CD4-positive, alpha-beta T cell treated with Interleukin-1 beta for 1 hour (primary cell): ENCODE measurements at places on chromosomes 12 and 14.

DNA sequence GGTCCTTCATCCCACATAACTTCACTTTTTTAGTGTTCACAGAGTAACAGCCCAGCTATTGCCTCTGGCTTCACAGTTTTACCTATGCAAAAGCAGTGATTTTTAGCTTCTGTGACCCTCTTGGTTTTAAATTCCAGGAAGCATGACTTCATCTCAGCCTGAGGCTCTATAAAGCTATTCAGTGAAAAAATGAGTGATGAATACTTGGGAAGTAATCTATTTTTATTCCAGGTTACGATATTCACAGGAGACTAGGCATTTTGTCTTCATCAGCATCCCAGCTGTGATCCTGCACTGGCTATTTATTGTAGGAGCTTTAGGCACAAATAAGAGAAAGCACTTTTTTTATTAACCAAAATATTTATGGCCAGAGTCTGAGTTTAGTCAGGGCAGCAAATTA is 164.8 kb downstream of the SNAPC1 start:
- DNase-seq: no peak

- peak; percentile 35 for DNase-seq
Observed at GRCh38 chr12:53208877-53209463, 1.9 kb upstream of the ITGB7 start.

- no peak for DNase-seq
Observed at GRCh38 chr12:105406497-105406896, 76.0 kb downstream of the C12orf75 start.

DNA sequence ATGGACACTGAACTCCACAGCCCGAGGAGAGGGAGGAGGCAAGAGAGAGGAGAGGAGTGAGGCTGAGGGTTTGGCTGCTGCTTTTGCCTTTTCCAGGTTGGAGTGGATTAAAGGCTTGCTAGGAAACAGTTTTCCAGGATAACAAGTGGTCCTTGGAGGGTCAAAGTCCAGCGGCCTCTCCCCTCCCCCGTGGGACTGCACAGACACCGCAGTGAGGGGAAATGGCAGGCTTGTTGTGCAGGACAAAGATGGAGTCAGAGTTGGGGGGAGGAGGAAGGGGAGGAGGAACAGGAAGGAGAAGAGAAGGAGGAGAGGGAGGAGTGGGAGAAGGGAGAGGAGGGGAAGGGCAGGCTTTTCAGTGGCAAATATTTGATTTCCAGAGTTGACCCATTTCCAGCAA is 245.5 kb downstream of the RBM19 start:
- no peak for DNase-seq

DNA sequence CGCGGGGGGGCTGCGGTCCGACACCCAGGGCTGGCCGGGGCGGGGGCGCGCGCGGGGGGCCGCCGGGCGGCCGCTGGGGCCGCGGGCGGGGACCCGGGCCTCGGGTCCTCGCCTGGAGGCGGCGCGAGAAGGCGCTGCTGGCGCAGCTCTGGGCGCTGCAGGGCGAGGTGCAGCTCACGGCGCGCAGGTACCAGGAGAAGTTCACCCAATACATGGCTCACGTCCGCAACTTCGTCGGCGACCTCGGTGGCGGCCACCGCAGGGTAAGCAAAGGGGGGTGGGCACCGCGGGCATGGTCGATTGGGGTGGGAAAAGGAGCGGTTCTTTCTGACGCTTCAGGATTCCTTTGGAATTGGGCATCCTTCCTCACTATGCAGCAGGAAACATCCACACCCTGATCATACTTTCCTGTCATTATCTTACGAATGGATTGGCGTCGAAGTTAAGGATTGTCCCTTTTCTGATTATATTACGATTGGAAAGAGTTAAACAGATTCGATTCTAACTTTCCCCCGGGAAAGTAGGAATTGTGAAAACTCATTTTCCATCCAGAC is 798 bp downstream of the PDZRN4 start:
- no peak for DNase-seq

DNA sequence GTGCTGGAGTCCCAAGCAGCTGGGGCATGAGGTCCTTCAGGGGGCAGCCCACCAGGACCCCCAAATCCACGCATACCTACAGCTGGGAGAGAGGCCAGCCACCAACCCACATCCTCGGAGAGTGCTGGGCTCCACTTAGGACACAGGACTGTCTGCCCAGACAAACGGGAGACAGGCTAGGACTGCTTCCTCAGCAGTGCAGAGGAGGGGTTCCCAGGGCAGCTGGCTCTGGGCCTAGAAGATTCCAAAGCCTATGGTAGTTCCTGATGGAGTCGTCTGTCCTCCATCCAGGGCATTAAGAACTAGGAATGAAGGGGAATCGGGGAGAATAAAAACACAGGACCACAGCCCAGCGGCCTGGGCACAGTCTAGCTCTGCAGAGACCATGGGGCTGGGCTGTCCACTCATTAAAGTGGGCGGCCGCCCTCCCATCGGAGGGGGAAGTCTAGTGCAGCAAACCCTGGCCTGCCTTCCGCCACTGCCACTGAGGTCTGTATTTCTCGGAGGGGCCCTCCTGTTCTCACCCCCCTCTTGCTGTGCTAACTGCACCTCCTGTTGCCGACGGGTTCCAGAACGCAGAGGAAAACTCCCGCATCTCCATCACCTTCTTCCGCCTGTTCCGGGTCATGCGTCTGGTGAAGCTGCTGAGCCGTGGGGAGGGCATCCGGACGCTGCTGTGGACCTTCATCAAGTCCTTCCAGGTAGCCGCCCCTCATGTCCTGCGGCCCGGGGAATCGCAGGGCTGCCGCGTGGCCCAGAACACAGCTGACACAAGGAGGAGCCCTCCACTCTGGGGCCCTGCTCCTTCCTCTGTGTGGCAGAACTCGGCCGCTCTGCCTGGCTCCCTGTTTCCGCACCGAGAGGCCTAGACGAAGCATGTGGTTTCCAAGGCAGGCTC is 143.5 kb upstream of the FKBP4 start:
- DNase-seq: no peak

DNA sequence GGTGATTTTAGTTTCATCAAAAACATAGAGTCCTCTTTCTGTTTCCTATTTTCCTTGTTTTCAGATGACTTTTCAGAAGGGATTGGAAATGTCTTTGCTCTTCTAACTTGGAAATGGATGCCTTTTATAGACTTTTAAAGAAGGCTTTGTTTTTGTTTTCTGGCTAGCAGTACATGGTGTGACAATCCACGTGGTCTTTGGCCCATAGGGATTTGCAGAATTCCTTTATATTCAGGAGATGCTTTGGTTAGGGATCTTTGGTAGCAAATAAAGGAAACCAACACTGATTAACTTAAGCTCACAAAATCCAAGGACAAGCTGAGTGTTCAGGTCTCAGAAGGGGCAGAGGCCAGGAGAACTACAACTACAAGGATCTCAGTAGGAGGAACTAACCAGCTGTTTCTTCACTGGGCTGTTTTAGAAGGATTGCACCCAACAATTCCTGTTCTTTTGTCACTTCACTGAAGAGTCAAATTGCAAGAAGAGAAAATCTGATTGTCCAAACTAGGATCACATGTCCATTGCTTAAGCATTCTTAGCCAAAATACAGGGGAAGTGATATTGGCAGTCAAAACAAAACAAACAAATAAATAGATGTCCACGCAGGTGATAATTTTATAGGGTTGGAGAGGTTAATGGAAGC is 58.6 kb upstream of the MANSC4 start:
- DNase-seq: no peak

- DNase-seq: no peak
Observed at GRCh38 chr14:94769391-94770250, at the start of gene GSC. GSC (minus strand) TSS chr14:94770113; CDS start chr14:94770015, 98 bp downstream.
